ENCODE measurements at places on chromosomes 1 and 21.

GRCh38 chr21:15730484-15731242 is 881 bp downstream of the USP25 start:
- DNase-seq = no peak

DNA sequence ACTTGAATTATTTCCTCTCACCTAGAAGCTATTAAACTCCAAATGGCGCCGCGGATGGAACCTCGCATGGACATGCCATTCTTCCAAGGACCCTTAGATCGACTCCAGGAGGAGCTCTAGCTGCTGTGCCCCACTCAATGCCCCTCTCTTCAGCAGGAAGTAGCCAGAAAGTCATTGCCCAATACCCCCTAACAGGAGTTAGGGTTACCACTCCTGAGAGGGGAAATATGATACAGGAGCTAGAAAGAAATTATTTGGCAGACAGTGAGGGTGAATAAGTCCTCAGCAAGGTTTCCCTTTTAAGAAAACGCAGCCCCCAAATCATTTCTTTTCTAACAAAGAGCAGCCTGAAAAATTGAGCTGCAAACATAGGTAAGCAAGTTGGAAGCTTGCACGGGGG is 28.6 kb downstream of the TFB2M start:
- no peak for DNase-seq

- peak; percentile 70 for DNase-seq
Measured at GRCh38 chr21:34846601-34847112, 177.9 kb downstream of the CLIC6 start.

- no peak for DNase-seq
Measured at GRCh38 chr1:60942896-60943638, 139.3 kb upstream of the NFIA start.

DNA sequence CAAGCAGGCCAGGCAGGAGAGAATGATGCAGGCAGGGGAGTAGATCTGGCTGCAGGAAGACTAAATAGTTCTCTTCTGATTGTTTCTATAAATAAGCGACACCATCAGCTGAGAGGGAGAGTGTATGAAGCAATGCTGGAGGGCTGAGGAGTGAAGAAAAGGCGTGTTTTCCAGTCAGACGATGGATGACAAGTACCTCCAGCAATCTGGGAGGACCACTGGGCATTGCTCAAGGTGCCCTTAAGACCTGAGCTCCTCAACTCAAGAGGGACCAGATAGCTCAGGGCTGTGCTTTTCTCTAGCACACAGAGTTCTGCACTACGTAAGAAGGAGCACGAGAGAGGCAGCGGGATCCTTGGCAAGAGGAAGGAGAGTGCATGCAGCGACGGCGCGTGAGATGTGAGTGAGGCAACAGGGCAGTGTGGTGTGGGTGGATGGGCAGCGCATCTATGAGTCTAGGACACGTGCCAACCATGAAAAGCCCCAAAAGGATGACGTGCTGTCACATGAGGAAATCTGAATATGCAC is 36.0 kb downstream of the PABPC4 start:
- peak; percentile 90 for DNase-seq

GRCh38 chr21:41597811-41598231 is 89.9 kb upstream of the TMPRSS2 start:
- DNase-seq = no peak

- DNase-seq = no peak
Measured at GRCh38 chr21:45502006-45502345, 40.3 kb downstream of the SLC19A1 start.

- no peak for DNase-seq
Measured at GRCh38 chr1:69776555-69776954, 208.8 kb downstream of the LRRC7 start.

DNA sequence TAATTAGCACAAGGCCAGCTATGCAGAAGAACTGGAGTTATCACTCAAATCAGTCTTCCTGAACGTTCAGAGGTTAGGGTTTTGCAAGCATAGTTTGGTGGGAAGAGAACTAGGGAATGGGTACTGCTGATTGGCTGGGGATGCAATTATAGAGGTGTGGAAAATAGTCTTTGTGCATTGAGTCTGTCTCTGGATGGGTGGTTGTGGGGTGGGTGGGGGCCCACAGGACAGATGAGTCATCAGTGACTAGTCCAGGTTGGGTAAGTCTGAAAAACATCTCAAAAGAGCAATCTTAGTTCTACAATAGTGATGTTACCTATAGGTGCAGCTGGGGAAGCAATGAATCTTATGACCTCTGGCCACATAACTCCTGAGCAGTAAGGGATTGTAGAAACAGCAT is 89.7 kb upstream of the HMCN1 start:
- no peak for DNase-seq

DNA sequence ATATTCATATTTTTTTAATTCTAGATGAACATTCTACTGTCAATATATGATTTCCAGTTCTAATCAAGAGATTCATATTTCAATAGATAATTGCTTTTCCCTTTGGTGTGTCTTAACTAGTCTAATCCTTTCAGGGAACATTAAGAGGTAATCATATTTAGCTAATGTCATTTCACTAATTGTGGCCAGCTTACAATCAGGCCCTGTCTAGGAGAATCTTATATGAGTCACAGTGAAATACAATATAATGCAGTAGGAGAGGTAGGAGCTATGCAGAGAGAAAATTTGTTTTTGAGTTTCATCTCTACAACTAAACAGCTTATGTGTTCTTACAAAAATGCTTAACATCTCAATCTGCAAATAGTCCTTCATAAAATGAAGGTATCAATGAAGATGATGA is 85.9 kb downstream of the DPYD start:
- no peak for DNase-seq

DNA sequence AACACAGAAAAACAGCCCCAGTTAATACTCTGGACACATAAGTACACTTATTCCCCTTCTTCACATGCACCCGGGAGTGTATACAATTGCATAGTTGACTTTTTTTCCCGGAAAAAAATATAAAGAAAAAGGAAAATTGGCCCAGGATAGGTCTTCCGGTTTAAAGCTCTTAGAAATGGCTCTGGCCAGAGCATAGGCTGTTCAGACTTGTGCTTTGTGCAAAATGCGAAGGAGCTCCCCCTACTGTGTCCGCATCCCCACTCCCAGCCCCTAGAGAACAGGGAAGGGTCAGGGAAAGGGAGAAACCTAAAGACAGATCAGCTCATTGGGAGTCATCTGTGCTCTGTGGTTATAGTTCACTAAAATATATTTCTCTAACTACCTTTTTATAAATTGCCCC is 5.5 kb upstream of the MTMR11 start:
- no peak for DNase-seq

- DNase-seq = no peak
Measured at GRCh38 chr1:44637702-44638411, 36.4 kb downstream of the TMEM53 start.

DNA sequence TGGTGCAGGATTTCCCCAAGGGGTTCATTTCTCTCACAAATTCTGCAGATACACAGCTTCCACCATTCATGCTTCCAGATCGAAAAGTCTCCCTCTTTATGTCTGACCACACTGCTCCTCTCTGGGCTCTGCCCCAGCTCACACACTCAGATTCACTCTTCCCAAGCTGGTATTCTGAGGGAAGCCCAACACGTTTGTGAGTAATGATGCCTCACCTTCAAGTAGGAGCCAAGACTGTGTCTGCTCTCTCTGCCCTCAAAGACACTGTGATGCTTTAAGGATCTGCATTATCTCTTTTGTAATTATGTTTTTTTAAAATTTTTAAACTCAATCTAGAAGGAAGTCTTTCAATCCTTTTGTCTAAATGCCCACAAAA is 19.8 kb downstream of the PRAMEF11 start:
- DNase-seq = no peak

Data from gastrocnemius medialis (tissue), 4 donors.